ENCODE measurements at places on chromosomes 3 and 15.

DNA sequence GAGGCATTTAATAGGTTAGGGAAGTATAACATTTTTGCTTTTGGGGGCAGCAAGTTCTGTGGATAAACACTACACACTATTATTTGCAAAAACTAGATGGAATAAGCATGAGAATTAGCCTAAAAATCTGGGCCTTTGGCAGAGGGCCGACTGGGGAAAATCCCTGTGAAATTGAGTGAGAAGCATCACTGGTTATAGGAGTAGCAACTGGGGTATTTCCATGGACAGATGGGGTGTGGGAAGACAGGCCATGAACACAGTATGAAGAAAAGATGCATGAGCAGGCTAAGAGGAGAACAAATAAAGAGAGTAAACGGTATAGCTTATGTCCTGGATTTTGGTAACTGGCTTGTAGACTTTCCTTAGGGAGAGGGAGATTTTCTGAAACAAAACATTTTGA is 32.9 kb upstream of the CSPG5 start:
- DNase-seq: no peak

DNA sequence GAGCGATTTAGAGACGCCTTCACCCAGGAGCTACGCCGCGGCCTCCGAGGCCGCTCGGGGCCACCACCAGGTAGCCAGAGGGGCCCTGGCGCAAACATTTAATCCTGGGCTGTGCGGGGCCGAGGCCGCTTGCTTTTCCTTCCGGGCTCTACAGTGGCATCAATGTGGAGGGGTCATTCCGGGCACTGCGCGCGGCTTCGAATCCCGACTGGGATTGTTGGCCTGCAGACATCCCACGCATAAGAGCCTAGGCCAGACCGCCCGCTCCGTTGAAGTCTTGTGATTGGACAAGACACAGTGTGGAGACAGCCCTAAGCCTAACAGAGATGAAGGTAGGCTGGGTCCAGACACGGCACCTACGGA is 568 bp upstream of the NCBP2 start:
- no peak for DNase-seq

DNA sequence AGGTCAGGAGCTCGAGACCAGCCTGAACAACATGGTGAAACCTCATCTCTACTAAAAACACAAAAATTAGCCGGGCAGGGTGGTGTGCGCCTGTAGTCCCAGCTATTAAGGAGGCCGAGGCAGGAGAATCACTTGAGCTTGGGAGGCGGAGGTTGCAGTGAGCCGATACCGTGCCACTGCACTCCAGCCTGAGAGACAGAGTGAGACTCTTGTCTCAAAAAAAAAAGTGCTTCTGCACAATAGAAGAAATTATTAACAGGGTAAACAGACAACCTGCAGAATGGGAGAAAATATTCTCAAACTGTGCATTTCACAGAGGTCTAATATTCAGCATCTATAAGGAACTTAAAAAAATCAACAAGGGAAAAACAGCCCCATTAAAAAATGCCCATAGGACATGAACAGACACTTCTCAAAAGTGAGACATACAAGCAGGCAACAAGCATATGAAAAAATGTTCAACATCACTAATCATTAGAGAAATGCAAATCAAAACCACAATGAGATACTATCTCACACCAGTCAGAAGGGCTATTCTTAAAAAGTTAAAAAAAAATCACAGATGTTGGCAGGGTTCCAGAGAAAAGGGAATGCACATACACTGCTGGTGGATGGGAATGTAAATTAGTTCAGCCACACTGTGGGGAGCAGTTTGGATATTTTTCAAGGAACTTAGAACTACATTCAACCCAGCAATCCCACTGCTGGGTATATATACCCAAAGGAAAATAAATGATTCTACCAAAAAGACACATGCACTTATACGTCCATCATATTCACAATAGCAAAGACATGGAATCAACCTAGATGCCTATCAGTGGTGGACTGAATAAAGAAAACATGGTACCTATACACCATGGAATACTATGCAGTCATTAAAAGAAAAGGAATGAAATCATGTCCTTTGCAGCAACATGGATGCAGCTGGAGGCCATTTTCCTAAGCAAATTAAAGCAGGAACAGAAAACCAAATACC is 75.5 kb downstream of the MSL2 start:
- peak; percentile 46 for DNase-seq

- no peak for DNase-seq
These were observed 11.7 kb downstream of the CHDH start for GRCh38 chr3:53834429-53835095.

- no peak for DNase-seq
These were observed 15.2 kb downstream of the EFCC1 start for GRCh38 chr3:129016356-129016719.

GRCh38 chr3:123120573-123120972 is 53.7 kb downstream of the PDIA5 start:
- DNase-seq: no peak

- no peak for DNase-seq
These were observed 10.0 kb upstream of the USP3 start for GRCh38 chr15:63494408-63494807.

GRCh38 chr3:128859630-128860029 is 19.8 kb upstream of the ACAD9 start:
- peak; percentile 13 for DNase-seq

DNA sequence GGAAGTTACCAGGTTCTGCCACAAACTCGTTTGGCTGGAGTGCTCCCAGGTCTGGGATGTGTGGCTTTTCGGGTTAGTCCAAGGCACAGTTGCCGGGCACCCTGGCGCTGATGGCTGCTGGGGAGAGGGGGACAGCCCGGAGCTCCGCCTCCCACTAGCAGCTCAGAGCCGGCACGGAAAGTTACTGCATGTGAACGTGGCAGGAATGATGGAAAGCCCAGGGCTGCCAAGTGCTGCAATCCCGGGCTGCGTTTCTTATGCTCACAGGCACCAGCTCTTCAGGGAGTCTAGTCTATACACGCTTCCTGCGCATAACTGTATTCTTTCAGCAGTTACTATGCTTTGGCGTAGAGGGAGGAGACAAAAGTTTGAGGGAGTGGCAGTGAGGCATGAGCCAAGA is 141.8 kb upstream of the ICE2 start:
- no peak for DNase-seq

DNA sequence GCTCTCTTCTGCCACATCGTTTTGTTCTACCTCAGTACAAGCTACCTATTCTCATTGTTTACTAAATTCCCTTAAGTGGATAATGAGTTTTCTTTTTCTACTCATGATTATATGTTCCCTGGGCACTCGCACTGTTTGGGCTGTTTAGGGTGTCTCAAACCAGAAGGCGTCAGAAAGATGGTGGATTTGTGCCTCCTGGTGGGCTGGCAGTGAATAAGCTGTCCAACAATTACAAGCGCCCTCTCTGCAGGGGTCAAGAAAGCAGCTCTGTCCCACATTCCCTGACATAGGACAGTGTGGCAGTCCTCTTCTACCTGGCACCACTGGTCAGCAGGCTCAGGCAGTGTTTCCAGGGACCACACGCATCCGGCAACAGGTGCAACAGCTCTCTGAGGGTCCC is 173.4 kb upstream of the PPP2R3A start:
- no peak for DNase-seq

Data from choroid plexus epithelial cell (primary cell).